Hematopoietic multipotent progenitor cell (in vitro differentiated cells): ENCODE measurements at places on chromosomes 16 and 17.

- no peak for DNase-seq
Observed at GRCh38 chr17:21318439-21318838, 33.9 kb downstream of the MAP2K3 start.

DNA sequence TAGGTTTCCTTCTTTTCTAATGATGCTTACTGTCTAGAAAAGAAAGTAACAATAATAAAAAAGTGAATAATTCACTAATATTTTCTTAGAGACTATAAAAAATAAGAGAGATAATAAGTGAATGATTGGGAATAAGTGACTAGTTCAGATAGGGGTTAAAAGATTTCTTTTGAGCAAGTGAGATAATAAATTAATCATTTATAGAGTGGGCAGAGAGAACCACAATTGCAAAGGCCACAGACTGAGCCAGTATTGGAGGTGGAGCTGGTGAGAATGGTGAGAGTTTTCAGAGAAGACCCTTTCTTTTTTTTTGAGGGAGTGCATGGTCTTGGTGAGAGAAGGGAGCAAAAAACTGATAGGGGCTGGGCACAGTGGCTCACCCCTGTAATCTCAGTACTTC lies 159.1 kb upstream of the SALL1 start:
- DNase-seq, result no peak

DNA sequence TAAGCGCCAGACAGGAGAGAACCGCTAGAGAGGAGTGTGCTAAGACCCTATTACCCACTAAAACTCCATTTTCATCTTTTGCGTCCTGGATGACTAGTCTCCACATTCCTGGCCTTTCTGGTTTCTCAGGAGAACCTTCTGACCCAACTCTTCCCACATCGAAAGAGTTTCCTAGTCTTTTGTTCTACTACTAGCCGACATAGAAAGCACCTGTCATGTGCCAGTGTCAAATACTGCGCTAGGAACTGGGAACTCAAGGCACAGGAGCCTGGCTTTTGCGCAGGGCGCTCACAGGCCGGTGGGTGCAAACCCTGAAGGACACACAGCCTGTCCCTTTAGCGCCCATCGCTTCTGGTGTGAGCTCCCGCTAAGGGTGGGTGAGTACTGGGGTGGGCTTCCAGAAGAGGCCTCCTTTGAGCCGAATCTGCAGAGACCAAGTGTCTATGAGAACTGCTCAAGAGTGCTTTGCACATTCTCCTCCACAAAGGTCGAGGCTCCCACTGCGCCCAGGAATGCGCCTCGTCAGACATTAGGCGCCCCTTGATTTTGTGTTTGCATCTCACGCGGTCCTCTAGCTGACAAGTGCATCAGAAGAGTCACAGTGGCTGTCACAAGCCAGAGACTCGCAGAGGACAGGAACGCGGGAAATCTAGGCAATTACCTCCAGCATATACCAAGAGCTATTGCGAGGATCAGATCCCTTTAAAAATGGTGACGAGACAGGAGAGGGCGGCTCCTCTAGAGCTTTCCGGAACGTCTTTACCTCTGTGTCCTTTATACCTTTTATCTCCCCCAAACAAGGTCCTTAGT lies 2.0 kb upstream of the PSMB3 start:
- no peak for DNase-seq

GRCh38 chr16:27740496-27741201 lies 190.7 kb downstream of the KATNIP start:
- no peak for DNase-seq

DNA sequence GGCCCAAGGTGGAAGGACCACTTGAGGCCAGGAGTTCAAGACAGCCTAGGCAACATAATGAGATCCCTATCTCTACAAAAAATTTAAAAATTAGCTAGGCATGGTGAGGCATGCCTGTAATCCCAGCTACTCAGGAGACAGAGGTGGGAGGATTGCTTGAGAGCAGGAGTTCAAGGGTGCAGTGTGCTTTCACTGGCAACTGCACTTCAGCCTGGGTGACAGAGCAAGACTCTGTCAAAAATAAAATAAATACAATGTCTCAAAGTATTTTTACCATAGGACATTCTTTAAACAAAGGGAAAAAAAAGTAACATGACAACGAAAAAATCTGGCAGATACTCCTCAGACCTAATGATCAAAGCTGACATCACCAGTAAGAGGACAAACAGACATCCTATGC lies 72.6 kb downstream of the FBXL20 start:
- DNase-seq, result no peak

DNA sequence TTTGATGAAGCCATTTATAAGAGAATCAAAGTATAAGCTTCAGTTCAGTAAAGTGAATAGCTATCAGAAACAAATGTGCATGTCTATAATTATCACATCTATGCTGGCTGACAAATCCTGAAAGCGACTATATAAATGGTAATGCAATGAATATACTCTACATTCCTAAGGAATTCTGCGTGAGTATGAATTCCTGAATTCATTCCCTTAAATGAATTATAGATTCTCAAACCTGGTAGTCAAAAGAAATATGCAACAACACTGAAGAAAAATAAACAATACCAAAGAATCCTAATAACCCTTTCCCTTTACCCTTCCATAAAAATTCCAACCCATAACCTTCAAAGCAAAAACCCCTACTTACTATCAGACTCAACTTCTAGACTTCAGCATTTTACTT lies 416.6 kb upstream of the PMFBP1 start:
- no peak for DNase-seq

GRCh38 chr16:87808108-87808507 lies 42.3 kb upstream of the KLHDC4 start:
- no peak for DNase-seq

GRCh38 chr16:25235991-25236390 lies 19.2 kb downstream of the AQP8 start:
- no peak for DNase-seq

DNA sequence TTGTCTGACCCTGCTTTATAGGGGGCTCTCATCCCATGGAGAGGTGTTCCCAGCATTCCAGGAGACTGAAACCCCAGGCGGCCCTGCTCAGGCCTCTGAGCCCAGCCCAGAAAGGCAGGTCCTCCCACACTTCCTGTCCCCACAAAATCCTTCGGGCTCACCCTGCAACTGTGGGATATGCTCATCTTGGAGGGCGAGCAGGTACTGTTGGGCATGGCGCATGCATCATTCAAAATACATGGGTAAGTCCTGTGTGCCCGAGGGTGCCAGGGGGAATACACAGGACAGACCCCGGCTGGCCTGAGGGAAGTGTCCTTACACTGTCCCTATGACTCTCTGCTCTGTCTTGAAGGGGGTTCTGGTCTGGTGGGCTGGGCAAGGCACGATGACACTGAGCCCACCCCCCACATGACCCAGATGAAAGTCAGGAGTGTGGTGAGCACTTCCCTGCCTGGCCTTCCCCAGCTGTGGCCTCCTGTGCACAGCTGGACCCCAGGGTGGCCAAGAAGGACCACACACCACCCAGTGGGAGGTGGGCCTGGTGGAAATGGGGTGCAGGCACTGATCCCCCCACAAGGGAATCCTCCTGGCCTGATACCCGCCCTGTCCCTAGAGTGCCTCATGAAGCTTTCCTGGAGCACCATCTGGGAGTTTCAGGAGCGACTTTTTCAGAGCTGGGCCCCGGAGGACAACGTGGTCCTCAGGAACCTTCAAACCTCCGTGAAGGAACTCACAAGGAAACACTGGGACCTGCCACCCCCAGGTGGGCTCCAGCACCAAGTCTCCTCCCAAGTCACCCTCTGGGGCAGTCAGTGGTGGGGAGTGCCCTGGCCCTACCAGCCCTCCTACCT lies 46.7 kb downstream of the USP22 start:
- DNase-seq, result no peak

DNA sequence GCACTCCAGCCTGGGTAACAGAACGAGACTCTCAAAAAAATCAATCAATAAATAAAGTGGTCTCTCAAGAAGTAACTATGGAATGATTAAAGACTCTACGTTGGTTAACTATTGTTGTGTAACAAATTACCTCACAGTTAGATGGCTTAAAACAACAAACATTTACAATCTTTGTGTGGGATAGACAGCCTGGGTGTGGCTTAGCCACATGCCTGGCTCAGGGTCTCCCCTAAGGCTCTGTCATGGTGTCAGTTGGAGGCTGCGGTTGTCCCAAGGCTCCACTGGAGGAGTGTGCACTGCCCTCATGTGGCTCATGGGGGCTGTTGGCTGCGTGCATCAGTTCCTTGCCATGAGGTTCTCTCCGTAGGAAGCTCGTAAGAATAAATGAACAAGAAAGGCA lies 294.5 kb downstream of the SNX29 start:
- peak; percentile 9 for DNase-seq

DNA sequence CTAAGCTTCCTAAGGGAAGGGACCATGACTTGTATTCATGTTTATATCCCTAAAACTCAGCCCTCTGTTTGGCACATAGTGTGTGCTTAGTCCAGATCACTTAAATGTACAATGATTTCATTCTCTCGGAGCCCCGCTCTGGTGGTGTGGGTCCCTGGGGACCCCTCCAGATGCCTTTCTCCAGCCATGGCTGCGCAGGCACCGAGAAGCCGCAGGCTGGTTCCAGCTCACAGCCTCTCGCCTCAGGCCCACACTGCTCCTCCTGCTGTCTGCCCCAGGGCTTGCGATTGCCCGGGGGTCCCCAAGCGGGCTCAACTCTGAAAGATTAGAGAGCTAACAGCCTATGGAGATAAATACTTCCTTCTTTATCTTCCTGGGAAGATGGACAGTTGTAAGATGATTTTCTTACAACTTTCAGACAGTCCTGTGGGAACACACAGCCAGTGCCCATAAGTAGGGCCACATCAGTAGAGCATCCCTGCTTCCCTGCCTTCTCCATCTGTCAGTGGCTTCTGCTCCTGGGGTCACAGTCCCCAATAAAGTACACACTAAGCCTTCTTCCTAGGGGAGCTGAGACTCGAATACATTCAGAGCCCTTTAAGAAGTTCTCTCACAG lies 66.2 kb downstream of the CENPV start:
- no peak for DNase-seq

GRCh38 chr16:69036399-69037091 lies 68.9 kb upstream of the HAS3 start:
- DNase-seq, result no peak
